Spinal cord (tissue), 10 donors: ENCODE measurements at places on chromosomes 3 and 15. TPM values are rescaled to one million over a fixed set of nuclear protein-coding genes. Genes with fewer than 3 reads are reported as not detected.

Gene FBXO40
- total RNA-seq, result 0.06 TPM

Gene ZKSCAN7
- total RNA-seq, result 13.8 TPM

- no peak for DNase-seq
Measured at GRCh38 chr3:193702967-193703366, 110.0 kb downstream of the OPA1 start.

GRCh38 chr3:173138026-173138425 is 3.0 kb downstream of the SPATA16 start:
- DNase-seq, result no peak

Gene SCN10A
- 0.11 TPM for total RNA-seq

DNA sequence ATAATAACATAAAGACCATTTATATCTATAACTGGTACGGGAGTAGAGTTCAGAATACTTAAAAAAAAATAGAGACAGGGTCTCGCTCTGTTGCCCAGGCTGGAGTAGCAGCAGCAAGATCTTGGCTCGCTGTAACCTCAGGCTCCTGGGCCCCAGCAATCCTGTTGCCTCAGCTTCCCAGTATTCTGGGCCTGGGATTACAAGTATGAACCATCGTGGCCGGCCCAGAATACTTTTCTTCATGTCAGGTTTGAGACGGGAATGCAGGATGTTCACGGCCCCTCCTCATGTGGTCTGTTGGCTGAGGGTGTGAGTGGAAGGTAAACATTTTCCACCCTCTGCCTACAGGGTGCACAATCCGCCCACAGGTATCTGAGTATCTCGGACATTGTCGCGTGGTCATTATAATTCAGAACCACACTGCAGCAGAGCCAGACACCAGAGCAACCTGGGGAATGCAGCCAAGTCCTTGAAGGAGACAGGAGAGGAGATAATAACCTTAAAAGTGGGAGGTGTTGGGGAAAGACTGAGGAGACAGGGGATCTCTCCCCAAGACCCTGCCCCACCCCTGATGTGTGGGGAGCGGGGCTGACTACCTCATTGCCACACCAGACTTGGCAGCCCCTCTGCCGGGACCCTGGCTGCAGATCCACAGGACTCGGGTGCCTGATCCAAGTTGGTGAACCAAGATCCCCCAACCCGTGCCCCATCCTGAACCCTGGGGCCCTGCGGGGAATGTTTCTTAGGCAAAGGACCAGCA is 106.8 kb downstream of the ADCY5 start:
- DNase-seq, result no peak

Gene CFAP161
- 3.2 TPM for total RNA-seq
